ENCODE measurements at places on chromosomes 5 and 9.

DNA sequence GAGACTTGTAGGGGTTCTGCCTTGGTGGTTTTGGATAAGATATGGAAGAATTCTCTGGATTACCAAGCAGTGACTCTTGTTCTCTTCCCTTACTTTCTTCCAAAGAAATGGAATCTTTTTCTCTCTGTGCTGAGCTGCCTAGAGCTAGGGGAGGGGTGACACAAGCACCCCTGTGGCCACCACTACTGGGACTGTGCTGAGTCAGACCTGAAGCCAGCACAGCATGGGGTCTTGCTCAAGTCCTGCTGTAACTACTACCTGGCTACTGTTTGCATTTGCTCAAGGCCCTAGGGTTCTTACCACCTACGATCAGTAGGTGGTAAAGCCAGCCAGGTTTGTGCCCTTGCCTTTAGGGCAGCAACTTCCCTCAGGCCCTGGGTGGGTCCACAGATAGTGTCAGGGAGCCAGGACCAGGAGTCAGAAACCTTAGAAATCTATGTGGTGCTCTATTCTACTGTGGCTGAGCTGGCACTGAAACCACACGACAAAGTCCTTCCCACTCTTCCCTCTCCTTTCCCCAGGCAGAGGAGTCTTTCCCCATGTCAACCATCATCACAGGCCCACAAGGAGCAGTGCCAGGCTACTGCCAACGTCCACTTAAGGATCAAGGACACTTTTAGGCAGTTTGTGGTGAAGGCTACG, 53.8 kb downstream of the SREK1 start:
- DNase-seq: peak; percentile 4

DNA sequence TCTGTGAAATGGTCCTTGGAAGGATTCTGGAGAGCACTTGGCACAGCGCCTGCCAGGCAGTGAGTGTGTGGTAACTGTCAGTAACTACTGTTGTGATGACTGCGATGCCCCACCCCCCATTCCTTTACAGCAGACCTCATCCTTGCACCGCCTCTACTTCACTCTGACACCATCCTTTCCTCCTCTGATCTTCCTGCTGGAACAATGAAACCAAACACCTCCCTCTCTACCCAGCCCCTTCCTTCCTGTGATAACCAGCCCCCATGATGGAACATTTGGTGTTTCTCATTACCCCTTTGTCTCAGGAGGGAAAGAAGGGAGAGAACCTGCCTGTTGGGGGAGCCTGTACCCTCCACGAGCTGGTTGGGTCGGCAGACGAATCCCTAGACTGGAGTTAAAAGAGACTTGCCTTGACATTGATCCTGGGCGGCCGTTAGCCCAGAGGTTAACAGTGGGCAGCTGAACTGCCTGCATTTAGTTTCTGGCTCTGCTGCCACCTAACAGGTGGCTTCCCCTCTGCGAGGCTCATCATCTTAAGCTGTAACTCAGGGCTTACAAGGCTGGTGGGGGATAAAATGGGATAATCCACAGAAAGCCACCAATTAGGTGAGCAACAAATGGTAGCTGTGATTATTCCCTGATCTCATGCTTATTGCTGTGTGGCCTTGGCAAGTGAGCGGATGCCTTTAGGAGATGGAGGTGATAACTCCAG, 34.2 kb upstream of the GRPEL2 start:
- no peak for DNase-seq

GRCh38 chr9:96249746-96250145, 52.2 kb downstream of the HSD17B3 start:
- DNase-seq: no peak

- no peak for DNase-seq
Observed at GRCh38 chr5:74544811-74545210, 95.7 kb downstream of the ENC1 start.

- DNase-seq: no peak
Observed at GRCh38 chr5:59098743-59099142, 515.9 kb downstream of the RAB3C start.

- no peak for DNase-seq
Observed at GRCh38 chr5:76547242-76547890, 75.8 kb downstream of the F2RL2 start.

DNA sequence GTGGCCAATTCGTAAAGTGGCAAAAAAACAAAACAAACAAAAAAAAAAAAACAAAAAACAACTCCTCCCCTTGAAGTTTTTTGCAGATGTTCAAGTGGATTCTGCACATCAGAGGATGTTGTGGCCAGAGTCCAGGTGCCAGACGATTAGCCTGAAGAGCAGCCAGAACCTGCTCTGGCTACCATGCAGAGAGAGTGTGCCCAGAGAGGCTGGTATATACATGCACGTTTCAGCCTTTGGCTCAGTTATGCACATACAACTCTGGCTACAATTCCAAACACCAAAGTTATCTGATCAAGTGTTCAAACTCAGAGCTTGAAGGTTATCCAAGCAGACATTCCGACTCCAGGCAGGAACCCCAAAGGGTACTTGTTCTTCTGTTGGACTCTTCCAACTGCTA, 34.7 kb downstream of the GGTA1 start:
- no peak for DNase-seq

DNA sequence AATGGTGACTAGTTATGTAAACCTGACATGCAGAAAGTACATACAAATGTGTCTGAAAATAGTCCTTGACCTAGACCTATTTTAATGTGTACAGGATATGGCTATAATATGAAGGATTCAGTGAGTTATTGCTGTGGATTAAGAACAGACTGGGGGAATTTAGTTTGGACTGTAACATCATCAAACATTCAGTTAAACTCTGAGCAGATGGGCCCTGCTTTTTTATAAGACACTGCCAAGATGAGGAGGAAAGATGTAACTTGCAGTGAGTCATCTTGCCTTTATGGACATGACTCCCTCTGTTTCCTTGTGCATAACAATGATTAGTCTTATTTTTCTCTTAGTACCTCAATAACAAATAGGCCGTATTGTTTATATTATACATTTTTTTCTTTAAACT, 12.2 kb downstream of the PPP3R2 start:
- DNase-seq: no peak

DNA sequence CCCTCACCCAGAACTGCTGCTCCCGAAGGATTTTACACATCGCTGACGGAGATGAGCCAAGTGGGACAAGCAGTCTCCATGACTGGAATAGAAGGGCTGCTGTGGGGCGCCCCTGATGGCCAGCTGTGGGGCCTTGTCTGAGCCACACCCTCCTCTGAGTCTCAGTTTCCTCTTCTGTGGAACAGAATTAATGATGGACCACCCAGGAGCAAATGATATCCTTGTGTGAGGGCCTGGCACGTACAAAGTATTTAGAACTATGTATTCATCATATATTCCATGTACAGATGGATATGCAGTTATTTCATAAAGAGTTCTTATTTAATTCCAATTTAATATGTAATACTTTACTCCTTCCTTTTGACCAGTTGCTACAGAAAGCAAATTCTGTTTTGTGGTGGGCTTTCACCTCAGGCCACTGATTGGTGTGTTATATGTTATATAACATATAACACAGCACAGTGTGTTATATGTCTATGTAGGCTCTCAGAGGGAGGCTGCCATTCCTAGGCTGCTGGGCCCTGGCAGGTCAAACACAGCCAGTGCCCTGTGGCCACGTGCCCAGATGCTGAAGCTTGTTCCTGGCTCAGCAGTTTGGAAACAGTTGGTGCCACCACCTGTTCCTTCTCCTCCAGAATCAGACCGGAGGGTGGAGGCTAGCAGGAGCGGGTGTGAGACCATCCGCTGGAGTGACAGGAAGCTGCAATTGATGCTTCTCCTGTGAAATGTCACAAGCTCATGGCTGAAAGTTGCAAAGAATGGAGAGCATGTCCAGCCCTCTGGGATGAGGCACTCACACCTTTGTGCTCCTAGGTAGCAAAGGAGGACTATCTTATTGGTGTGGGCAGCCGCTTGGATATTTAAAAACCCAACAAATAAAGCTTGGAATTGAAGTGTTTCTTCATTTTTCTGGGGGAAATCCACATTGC, 4.4 kb upstream of the FGD3 start:
- DNase-seq: no peak

GRCh38 chr9:104386425-104387069, 117.5 kb upstream of the OR13F1 start:
- DNase-seq: peak; percentile 45

DNA sequence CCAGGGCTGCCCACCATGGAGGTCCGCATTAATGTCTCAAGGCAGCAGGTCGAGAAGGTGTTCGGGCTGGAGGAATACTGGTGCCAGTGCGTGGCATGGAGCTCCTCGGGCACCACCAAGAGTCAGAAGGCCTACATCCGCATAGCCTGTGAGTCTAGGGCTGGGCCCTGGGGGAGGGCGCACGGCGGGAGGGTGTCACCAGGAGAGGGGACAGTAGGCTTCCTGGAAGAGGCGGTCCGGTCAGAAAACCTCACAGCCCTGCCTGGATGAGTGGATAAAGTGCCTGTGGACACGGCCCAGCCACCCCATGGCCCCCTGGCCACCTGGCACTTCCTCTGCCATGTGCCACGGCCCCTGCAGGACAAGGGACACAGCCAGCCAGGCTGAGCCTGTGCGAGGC, 31.0 kb downstream of the HK3 start:
- no peak for DNase-seq

- DNase-seq: no peak
Observed at GRCh38 chr5:172090976-172091547, 84.6 kb upstream of the FBXW11 start.

DNA sequence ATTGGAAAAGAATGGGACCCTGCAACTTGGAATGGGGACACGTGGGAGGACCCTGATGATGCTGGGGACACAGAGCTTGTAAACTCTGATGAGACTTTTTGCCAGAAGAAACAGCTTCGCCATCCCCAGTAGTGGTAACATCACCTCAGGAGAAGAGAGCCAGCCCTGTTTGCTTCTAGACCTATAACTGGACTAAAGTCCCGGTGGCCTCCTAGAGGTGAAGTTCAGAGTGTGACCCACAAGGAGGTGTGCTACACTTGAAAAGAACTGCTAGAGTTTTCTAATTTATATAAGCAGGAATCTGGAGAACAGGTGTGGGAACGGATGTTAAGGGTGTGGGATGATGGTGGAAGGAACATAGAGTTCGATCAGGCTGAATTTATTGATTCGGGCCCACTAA, 19.8 kb downstream of the NSA2 start:
- no peak for DNase-seq

GRCh38 chr5:106092455-106092854, 1578.3 kb downstream of the EFNA5 start:
- no peak for DNase-seq

DNA sequence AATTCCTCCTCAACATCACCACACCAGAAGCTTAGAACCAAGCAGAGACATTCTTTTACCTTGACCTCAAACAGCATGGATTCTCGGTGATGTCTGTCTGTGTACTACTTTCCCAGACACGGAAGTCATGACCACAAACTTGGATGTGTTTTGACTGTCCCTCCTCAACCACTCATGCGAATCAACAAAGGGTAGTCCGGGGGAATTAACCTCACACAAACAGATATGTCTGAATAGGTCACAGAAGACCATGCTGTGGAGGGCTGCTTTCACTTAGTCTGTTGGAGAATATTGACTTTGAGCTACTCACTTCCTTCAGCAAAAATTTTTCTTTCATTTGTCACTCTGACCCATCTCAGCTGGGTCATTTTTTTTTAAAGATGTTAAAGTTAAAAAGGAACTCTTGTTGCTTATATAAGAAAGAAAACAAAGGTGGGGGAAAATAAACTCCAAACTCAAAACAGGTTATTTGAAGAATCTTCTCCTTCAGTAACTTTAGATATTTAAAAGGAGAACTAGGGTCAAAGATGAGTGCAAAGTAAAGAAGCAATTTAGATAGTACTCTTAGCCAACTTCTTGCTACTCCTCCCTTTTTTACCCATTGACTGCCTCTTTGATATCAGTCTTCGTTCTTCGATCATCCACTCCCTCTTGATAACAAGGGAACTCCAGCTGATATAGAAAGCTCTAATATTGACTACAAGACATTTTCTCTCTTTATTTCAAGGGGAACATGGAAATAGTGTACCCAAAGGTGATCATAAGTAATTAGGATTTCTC, 343.4 kb upstream of the CDH6 start:
- no peak for DNase-seq

- DNase-seq: peak; percentile 79
Observed at GRCh38 chr5:14727428-14727865, 62.9 kb downstream of the OTULIN start.

- no peak for DNase-seq
Observed at GRCh38 chr5:76643371-76643770, 20.2 kb upstream of the F2RL2 start.

- peak; percentile 40 for DNase-seq
Observed at GRCh38 chr9:136117291-136117915, 1.3 kb downstream of the TMEM250 start.

GRCh38 chr5:37740331-37741066, 99.3 kb downstream of the GDNF start:
- no peak for DNase-seq

DNA sequence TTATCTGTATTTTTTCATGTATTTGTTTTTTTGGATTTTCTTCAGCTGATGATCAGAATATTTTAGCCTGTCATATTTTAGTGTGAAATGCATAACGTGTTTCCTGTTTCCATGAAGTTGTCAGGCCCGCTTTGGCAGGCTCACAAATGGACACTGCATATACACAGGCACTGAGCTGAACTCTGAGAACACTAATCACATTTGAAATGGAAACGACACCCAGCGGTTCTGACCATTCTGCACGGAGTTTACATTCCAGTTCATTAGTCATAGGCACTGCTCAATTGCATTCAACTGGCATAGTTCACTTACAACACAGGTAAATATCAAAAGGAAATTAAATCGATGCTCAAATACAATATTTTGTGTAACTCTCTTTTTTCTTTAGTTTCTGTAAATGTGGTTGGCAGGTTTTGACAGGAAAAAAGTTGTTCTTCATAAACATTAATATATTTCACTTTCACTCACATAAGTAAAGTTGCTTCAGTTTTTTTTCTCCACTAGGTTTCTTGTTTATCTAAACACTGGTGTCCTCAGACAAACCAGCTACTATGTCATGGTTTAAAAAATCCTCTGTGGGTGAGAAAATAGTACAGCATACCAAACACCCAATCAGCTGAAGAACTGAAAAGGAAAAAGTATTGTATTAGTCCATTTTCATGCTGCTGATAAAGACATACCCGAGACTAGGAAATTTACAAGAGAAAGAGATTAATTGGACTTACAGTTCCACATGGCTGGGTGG, 559.0 kb upstream of the DAP start:
- no peak for DNase-seq

DNA sequence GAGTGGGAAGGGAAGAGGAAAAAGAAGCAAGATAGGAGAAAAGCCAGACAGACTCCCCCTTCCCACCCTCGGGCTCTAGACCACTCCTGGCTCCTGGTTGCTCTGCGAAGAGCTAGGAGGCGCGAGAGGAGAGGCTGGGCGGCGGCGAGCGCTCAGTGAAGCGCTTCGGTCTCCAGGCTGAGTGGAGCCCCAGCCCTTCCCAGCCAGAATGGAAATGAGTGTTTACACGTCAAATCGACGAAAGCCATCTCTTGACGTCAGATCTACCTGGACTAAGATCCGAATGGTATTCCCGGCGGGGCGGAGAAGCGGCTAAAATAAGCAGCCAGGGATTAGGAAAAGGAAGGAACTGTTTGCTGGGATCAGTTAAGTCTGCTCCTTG, at the start of gene PCSK1:
PCSK1 (minus strand) TSS at position 183 of the 382 bp plus-strand sequence. CDS start 206 bp downstream, outside the sequence.
- DNase-seq: peak; percentile 61

- DNase-seq: peak; percentile 87
Observed at GRCh38 chr5:137741718-137742117, 5.8 kb upstream of the KLHL3 start.

GRCh38 chr9:69317081-69317480, 7.9 kb upstream of the ENTREP1 start:
- no peak for DNase-seq

Measured in NCI-H146 (cell line).